ENCODE measurements at places on chromosomes 1 and 21.

DNA sequence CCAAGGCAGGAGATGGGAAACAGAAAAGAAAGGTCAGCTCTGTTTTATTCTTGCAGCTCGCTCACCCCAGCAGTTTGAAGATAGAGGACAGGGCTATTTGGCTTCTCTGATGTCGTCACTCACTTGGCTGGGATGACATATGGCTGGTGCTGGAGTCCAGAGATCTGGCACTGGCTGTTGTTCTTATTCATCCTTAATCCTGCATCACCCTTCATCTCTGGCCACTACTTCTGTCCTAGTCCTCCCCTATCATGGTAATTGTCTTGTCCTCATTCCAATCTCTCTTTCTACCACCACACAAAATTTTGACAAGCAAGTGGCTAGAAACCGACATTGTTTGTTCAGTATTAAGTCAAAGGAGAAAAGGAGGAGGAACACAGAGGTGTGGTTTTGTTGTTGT is 103.8 kb upstream of the PDE4B start:
- DNase-seq, result no peak

DNA sequence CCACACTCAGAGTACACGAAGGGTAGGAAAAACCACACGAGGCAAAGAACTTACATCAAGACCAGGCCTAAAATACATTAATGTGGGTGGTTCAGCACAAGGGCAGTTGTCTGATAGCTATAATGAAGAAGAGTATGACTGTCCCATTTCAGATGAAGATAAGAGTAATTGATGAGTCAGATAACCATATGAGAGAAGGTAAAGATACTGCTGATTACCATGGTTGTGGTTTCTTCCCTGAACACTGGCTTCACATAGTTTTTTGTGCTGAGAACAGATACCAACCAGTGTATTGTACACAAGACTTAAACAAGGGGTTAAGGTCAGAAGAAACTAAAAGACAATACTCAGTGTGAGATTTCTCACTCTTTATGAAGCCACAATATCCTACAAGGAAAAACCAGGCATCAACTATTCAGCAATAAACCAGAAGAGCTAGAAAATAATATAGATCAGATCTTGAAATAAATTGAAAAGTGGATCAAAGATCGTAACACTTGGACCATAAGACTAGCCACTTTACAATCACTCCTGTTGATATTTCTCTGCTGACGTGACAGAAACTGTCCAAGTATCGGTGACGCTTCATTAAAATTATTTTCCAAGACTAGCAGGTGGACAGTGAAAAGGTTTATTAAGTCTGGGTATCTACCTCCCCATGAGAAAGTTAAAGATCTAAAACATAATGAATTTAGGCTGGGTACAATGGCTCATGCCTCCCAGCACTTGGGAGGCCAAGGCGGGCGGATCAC is 28.6 kb downstream of the PUM1 start:
- DNase-seq, result no peak

DNA sequence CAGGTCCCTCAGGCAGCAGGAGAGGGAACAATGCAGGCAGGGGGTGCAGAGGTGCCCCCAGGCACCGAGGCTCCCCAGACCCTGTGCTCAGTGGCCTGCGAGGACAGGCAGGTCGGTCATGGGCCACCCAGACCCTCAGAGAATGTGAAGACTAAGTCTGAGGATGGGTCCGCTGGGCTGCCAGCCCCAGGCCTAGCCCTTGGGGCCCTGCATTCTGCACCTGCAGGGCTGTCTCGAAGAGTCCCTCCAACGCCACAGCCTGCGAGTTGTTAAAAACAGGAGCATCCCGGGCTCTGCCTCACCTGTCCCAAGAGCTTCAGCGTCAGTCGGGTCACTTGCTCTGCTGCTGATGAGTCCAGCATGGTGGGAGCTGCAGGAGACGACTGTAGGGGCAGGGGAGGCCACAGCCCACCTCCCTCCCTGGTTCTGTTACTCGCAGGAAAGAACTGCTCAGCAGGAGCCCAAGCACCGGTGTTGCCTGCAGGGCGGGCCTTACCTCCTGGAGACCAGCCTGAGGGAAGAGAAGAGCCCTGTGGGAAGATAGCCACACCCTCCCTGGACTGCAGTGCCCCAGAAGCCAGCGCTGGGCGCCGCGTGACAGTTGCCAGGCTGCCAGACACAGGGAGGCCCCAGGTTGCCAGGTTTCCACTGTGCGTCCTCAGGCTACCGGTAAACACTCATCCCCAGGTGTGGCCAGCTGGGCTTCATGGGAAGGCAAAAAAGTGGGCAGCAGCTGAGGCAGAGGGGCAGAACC is 5.8 kb downstream of the C21orf58 start:
- DNase-seq, result no peak

- DNase-seq, result no peak
Measured at GRCh38 chr1:233406994-233407631, 79.6 kb downstream of the MAP3K21 start.

- no peak for DNase-seq
Measured at GRCh38 chr1:192491804-192492554, 83.6 kb upstream of the RGS1 start.

- DNase-seq, result no peak
Measured at GRCh38 chr21:22898051-22898665, 1899.9 kb downstream of the NCAM2 start.

- DNase-seq, result no peak
Measured at GRCh38 chr1:171953835-171954234, 112.5 kb downstream of the DNM3 start.

DNA sequence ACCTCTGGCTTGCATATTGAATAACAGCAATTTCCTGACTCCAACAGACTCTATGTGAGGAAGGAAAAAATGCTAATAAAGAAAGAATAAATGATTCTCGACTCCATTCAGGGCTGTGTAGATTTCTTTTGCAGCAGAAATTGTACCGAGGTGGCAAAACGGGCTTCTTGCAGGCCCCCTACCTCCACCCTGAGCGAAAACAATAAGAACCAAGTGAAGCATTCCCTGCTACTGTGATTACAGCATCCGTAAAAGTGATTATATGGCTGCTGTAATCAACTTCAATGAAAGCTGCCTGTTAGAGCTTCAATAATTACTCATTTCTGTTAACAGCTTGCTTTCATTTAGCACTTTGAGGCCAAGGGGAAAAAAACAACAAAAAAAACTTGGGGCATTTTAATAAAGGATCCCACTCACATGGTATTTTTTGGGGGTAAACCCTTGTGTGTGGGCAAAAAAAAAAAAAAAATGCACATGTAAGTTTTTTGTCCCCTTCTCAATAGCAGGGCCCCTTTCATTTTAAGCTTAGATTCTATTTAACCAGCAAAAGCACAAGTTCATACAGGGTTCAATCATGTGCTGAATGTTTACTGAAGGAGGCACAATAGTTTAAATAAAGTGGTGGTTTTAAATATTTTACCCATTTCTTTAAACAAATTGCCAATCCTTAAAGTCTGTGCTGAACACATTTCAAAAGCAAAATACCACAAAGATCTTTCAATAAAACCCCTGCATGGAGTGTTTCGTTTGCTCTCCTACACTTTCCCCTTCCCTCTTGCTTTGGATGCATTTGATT is 271.6 kb downstream of the LMO4 start:
- no peak for DNase-seq

- no peak for DNase-seq
Measured at GRCh38 chr21:45537746-45538291, 4.4 kb downstream of the SLC19A1 start.

DNA sequence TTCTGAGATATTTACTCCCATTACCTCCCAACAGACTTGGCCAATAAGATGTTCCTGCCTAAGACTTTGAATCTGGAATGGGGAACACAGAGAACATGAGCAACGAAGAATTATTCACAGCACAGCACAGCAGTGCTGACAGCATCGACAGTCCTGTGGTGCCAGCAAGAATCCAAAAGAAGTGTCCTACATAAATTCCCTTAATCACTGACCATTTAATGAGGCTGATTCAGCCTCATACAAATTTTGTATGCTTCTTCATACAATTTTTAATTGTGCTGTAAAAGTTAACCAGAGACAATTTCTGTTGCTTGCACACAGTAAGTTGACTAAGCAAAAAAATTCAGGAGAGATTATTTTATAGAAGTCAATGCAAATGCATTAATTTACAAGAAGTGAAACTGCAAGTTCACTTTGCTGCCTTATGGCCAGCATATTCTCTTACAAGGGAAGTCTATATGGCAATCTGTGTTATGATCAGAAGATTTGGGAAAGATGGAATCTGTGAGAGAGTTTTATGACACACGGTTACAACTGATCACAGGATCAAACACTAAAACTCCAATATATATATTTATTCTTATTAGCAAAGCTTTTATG is 855.9 kb downstream of the LTN1 start:
- no peak for DNase-seq

GRCh38 chr1:40303790-40304189 is 13.3 kb downstream of the COL9A2 start:
- DNase-seq, result no peak

GRCh38 chr21:44771896-44772525 is 29.6 kb downstream of the UBE2G2 start:
- no peak for DNase-seq

DNA sequence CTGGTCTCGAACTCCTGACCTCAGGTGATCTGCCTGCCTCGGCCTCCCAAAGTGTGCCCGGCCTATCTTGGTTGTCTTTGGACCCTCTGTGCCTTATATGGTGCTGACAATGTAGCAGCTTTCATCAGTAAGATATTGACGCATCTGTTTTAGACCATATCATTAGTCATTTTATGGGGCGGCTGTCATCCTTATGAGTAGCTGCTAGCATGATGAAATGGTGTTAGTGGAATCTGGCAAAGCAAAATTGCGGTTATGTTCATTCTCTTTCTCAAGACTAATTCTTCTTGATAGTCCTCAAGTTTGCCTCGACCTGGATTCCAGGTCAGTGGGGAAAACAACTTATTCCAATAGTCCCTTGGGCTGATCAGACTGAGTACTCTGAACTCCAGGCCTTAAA is 199.9 kb downstream of the PRDM2 start:
- no peak for DNase-seq

DNA sequence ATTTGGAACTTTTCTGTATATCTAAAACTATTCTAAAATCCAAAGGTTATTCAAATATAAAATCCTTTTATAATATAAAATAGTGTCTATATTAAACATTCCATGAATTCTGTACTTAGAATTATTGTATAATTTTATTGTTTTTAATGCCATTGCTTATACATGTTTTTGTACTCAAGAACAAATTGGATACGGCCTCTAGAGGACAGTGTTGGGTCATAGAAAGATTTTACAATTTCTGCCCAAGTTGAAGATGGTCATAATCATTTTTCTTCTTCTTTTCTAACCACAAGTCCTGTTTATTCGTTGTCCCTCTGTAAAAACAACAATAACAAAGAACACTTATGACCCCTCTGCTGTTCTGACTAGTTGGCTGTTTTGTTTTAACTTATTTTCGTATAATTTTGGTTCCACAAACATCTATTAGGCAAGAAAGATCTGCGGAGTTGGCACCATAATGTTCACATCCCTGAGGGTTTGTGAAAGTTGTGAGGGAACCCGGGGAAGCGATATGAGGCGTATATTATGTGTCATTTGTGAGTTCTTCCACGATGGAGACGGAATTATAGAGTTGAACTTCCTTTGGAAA is 75.7 kb upstream of the KIF26B start:
- no peak for DNase-seq

DNA sequence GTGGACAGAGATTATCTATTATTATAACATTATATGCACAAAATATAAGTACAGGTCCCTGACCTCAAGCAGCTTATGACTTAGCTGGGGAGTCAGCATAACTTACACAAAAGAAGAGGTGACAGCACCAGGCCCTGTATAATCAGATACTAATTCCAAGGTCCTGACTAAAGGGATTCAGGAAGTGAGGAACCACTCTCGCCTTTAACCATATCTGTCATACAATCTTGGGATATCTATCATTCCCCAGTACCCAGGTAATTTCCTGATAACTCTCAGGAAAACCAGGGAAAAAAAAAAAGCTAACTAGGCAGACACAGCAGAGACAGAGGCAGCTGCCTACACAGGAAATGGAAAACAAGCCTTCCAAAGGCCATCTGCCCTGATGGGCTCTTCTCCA is 78.5 kb upstream of the CAMK1G start:
- no peak for DNase-seq

DNA sequence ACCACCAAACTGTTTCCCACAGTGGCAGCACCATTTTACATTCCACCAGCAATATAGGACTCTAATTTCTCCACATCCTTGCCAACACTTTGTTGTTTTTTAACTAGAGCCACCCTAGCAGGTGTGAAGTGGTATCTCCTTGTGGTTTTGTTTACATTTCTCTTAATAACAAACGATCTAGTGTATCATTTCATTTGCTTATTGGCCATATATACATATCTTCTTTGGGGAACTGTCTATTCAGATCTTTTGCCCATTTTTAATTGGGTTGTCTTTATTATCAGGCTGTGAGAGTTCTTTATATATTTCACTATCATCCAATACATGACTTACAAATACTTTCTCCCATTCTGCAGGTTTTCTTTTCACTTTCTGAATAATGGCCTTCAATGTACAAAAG is 18.0 kb downstream of the TRIM33 start:
- no peak for DNase-seq

DNA sequence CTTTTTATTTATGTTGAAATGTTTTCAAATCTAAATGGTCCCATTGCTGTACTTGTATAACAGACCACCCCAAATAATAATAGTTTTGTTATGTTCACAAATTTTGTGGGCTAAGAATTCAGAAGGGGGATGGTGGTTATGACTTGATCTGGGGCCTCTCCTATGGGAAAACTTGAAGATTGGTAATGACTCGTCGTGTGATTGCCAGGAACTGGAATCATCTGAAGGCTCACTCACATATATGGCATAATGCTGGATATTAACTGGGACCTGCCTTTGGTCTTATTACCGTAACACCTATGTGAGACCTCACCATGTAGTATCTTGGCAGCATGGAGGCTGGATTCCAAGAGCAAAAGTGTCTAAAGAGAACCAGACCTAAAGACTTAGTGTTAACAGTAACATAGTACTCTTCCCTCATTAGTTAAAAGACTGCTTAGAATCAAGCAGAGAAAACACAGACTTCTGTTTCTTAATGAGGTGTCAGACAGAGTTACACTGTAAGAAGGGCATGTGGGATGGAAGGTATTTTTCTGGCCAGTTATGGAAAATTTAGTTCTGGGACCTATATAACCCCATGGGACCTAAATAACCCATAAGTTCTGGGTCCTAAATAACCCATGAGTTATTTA is 11.9 kb downstream of the LYPLAL1 start:
- DNase-seq, result no peak

GRCh38 chr1:109790735-109791494 is 27.2 kb upstream of the EPS8L3 start:
- no peak for DNase-seq

- DNase-seq, result no peak
Measured at GRCh38 chr1:162996261-162996660, 72.9 kb upstream of the RGS4 start.

Measured in progenitor cell of endocrine pancreas (in vitro differentiated cells).